AG20443 (cell line): ENCODE measurements at places on chromosomes 4 and X.

DNA sequence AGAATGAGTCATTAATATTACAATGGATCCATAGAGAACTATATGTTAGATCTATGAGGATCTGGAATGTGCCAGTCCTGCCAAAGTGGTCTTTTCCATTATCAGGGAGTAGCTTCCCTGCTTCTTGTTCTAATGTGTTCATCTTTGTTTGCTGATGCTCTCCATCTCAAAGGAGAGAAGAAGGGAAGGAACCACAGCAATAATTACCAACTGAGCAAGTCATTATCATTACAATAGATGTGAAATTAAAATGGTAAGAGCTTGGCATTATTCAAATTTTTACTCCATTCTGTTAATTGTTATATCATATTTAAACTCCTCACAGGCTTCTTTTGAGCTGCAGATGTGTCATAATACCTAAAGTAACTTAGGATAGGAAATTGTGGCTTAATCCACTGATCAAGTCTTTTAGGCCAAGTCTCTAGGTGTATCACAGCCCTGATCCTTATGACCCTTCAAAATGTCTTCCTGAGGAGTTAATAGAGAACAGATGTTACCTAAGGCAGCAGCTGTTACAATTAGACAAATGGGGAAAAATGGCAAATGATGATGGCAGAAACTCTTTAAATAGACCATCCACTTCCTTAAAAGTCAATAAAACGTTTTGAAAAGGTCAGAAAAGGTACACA is 1492.7 kb upstream of the IGFBP7 start:
- DNase-seq = no peak

DNA sequence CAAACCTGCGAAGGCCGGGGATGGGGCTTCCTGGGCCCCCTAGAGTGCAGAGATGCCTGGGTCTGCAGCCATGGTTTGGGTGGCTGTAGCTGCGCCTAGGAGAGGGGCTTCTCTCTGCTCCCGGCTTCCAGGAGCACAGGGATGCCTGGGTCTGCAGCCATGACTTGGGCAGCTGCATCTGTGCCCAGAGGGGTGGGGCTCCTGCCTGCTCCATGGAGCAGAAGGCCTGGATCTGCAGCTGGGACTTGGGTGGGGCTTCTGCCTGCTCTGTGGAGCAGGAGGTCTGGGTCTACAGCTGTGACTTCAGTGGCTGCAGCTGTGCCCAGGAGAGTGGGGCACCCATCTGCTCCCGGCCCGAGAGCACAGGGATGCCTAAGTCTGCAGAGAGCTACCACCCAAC is 20.8 kb downstream of the SPON2 start:
- peak; percentile 6 for DNase-seq

- DNase-seq = peak; percentile 15
These were observed 28.5 kb downstream of the EGFL6 start for GRCh38 chrX:13597874-13598273.

GRCh38 chr4:144575181-144575580 is 70.8 kb upstream of the HHIP start:
- no peak for DNase-seq

DNA sequence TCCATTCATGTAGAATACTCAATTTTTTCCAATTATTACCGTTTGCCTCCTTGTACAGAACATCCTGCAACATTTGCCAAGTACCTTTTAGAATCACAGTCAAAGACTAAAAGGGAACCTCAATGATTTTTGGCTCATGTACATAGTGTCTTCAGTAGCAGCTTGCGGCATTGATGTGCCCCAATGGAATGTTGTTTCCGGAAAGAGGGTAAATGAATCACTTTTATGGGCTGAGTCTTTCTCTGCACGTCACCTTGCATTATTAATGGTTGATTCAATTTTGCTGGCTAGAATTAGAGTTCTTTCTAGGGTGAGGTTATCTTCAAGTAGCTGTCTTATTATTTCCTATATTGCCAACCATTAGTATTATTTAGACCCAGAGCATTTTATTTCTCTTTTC is 116.9 kb upstream of the GABRA2 start:
- no peak for DNase-seq

DNA sequence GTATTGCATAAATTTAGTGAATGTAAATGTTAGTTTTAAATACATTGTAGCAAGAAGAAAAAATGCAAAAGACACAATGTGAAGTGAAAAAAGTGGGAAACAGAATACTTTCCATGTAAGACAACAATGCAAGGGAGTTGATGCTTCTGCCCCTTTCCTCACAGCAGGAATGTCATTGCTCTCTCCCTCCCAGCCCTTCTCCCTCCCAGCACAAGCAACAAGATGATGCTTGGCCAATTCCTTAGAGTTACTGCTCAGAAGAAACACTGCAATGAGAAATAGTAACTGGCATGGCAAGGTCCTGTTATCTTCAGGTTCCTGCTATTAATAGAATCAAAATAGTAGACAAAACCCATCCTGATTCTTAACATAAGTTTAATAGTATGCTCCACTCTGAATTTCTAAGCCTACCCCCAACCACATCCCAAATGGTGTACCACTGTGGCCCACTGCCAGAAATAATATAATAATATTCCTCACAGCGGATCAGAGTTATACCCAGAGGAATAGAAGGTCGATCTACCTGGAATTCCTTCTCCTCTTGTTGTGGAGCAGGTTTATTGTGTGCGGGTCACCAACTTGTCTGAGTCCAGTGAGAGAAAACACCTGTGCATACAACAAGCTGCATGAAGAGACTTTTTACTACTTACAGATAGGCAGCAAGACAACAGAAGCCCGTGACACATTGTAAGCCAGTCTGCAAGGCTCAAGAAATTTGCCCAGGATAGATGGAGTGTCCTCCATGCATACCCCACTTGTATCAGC is 69.8 kb upstream of the SLC7A11 start:
- DNase-seq = peak; percentile 63

DNA sequence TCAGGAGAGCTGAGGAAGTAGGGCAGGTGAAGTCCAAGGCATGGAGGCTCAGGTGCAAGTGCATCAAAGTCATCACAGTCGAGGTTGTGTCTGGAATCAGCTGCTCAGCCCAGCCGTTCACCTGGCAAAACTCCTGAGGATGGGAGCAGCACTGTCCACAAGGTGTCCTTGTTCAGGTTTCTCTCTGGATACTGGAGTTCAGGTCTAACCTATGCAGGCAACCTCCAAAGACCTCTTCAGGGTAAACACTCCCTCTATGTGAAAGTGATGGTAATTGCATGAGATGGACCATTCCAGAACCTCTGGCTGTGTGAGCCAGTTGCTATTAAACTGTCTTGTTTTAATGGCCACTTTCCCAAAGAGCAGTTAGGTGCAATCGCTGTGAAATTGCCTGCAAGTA is 120.2 kb upstream of the PSAPL1 start:
- no peak for DNase-seq

GRCh38 chr4:40516651-40517050 is 113.0 kb downstream of the RBM47 start:
- no peak for DNase-seq

GRCh38 chr4:42543126-42543525 is 113.8 kb downstream of the ATP8A1 start:
- DNase-seq = no peak

- DNase-seq = no peak
These were observed 355.7 kb downstream of the MID1IP1 start for GRCh38 chrX:39157006-39157405.

DNA sequence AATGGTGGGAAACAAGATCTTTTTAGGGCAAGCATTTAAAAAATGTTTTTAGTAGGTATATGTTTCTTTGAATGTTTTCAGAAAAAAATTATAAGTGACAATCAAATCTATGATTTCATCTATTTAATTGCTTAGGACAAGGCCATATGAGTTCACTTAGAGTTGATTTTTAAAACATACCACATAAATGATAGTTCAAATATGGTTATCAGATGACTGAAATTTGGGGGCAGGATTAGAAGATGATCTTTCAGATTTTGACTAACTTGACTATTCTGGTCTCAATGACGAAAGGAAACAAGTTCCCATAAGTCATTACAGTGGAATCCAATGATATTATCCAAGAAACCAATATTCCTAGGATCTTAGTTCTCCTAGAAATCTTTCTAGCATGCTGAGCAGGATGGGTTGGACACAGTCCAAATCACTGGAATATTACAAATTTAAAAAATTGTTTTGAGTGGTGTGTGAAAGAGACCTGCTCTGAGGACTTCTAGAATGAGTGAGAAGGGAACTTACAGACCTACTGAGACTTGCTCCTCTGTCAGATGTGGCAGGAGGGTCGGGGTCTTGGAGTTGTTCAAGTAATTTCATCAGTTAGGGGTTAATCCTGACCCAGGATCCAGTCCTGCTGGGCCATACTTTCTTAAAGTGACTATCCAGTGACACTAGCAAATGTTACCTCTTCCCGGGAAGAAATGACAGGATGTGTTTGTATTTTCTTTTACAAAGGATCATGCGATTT is 20.0 kb downstream of the RHOH start:
- no peak for DNase-seq

DNA sequence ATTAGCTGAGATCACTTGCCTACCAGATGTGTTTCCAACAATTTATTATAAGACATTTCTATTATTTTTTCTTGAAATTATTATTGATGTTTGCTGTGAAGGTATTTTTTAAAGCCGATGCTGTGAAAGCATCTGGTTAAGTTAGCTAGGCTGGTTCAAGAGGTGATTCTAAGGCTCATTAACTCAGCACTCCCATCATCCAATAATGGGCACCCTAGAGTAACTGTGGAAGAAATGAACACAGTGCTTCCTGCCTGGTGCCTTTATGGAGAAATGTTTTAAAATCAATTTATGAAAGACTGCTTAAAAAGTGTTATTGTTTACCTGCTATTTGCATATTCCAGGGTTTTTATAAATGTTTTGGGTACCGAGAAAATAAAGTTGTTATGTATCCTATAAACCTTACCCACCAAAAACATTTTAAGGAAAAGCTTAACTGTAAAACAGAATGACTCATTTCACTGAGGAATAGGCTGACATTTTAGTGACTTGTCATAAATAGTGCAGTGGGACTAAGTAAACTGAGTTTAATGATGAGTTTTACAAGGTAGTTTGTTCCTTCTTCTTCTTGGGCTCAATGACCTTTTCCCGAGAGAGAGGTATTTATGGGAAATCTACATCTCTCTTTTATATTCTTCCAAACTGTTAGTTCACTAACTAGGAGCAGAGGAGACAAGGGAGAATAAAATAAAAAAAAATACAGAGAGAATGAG is 310.0 kb upstream of the AADAT start:
- no peak for DNase-seq

DNA sequence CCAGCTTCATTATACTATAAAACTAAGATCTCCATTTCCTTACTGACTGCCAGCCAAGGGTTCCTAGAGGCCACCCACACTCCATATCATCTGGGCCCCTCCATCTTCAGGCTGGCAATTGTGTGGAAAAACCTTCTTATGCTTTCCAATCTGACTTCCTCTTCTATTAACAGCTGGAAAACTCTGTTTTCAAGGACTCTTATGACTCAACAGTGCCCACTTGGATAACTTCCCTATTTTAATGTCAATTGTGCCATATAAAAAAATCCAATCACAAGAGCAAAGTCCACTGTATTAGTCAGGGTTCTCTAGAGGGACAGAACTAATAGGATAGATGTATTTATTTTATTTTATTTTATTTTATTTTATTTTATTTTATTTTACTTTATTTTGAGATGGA is 41.0 kb upstream of the CPEB2 start:
- no peak for DNase-seq

- no peak for DNase-seq
These were observed 60.2 kb upstream of the VCX3B start for GRCh38 chrX:8404471-8404870.

DNA sequence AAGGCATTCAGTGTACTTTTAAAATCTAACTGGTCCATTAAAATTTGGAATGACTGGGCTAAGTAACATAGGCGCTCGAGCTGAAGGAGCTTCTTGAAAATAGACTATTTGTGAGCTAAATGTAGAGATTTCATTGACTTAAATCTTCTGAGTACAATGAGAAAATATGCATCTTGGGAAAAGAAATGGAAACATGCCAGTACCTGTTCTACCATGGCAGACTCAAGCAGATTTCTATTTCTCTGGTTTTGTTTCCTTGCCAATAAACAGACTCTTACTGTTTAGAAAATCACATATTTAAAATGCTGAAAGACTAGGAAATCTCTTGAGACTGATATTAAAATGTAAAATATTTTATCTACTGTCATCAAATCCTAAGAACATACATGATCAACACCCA is 678.1 kb downstream of the FAT4 start:
- DNase-seq = no peak

GRCh38 chr4:152259866-152260265 is 276.0 kb downstream of the FBXW7 start:
- peak; percentile 37 for DNase-seq

GRCh38 chr4:108527723-108528122 is 92.7 kb upstream of the RPL34 start:
- DNase-seq = no peak

DNA sequence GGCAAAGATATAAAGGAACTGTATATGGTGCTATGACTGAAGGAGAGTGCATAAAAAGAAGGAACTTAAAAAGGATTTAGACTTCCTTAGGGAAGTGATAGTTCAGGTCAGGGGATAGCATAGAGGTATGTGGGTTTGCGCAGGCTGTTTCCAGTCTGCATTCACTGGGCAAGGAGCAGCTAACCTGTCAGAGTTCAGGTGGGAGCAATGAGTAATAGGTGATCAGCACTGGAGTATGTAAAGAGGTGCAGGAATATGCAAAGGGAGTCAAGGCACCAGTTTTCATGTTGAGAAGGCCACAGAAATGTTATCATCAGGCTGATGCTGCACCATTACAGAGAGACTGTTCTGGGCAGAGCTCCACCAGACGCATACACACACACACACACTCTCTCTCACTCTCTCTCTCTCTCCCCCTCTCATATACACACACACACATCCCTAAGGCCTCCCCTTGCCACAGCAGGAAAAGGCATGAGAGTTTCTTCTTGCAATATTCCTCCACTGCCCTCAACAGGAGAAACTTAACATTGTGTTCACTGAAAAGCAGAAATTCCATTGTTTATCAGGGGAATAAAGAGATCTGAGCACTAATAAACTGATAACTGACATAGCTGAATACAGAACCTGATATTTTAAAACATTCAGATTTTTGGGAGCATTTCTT is 256.4 kb upstream of the GRID2 start:
- no peak for DNase-seq

- no peak for DNase-seq
These were observed 21.7 kb upstream of the CD38 start for GRCh38 chr4:15756361-15756861.

DNA sequence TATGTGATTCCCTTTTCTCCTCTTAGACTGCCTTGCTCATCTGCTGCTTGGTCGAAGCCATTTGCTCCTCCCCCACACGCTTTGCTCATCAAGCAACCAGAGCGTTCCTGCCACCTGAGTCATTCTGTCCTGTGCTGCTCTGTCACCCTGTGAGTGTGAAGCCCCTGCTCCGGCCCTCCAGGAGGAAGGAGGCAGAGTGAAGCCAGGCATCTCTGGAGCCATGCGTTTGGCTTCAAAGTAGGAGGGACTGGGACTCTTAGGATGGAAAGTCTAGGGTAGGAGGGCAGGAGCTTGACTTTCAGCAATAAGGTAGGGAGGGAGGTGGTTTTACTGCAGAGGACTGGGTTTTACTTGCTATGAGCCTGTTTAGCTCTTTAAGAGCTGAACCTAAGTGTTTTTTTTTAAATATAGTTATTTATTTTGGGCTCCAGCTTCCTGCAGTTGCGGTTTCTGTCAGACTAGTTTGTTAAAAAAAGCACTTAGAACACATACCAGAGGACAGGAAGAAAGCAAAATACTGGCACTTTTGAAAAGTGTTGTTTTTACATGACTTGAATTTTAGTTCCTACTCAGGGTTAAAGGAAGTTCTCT is 63.6 kb downstream of the SPINK2 start:
- peak; percentile 89 for DNase-seq

- DNase-seq = no peak
These were observed 3.9 kb downstream of the FGB start for GRCh38 chr4:154566639-154567204.
